NCI-H1092 (cell line): ENCODE measurements at places on chromosomes 7 and 10.
A peak's percentile ranks its signal among the peaks of the same experiment; 100 is the strongest.

GRCh38 chr7:149715476-149715875, 57.9 kb downstream of the ZNF467 start:
- DNase-seq: no peak

GRCh38 chr7:129952086-129952652, 591 bp downstream of the UBE2H start:
- no peak for DNase-seq

GRCh38 chr7:106561666-106562411, 99.1 kb downstream of the CCDC71L start:
- DNase-seq: no peak

- DNase-seq: no peak
Observed at GRCh38 chr10:62456611-62457101, 82.5 kb downstream of the ZNF365 start.

DNA sequence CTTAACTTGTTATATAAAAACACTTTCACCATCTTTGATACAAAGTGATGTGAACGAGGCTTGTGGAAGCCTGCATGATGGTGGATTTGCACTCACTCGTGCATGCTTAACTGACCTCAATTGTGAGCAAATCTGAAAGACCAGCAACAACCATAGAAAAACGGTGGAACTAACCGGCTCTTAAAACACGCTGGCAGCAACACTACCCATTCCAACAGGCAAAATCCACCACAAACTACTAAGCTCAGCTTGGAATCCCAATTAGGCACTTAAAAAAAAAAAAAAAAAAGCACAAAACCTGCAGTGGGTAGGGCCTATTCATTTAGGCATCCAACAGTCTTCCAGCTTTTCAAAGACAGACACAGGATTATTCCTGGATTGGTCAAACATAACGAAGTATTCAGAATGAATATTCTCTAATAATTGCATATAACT, 1.8 kb downstream of the GDI2 start:
- DNase-seq: no peak

DNA sequence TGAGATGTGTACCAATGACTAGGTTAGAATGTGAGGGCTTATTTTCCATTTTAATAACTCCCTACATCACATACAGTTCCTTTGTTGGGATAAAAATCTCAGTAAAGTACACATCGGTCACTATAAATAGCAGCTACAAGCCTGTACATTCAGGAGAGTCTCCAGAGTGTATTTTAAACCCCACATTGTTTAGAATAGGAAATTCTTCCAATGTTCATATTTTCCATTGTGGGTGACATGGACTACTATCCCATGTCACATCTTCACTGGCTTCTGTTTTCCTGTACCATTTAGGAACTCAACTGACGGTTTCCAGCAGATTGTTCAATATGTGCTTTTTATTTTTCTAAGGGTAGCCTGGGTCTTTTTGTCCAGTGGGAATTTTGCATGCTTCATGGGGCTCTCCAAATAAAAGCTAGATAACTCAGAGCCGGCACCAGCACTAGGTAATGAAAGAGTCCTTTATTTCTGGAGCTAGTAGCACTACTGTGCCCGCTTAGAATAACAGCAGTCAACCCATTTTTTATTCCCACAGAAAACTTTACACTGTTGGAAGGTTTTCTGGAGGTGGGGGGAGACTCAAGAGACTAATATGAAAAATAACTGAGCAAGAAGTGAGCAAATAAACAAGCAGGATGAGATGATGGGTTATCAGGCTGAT, 100.5 kb downstream of the CALD1 start:
- DNase-seq: no peak

DNA sequence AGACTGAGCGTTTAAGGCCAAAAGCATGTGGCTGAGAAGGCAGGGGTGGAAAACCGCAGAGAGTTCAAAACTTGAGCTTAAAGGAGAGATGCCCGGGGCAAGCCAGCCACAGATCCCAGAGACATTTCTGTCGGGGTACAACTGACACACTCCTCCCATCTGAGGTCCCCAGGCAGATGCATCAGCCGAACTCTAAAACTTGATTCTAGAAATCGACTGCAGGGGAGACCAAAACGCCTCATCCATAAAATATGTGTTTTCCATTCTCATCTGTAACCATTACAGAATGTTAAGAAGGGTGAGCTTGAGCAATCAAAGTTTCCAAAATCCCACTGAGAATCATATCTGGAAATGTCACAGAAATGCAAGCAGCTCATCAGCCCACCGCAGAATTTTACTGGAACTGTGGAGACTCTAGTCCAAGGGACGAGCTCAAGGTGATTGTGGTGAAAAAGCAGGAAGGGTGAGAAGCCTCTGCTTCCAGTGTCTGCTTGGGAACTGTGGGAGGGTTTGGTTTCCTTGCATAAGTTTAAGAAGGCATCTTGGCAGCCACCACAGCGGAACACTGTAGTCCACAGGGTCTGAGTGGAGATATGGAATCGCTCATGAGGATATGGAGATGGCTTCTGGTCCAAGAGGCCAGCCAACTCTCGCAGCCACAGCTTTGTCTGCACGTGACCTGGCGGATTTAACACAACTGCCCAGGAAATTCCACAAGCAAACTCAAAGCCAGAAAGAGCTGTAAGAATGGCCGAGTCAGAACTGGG, 249.2 kb downstream of the SFMBT2 start:
- DNase-seq: no peak

- DNase-seq: no peak
Observed at GRCh38 chr7:2299131-2299829, 15.0 kb downstream of the SNX8 start.

- no peak for DNase-seq
Observed at GRCh38 chr7:29116361-29117200, 29.8 kb downstream of the CPVL start.

DNA sequence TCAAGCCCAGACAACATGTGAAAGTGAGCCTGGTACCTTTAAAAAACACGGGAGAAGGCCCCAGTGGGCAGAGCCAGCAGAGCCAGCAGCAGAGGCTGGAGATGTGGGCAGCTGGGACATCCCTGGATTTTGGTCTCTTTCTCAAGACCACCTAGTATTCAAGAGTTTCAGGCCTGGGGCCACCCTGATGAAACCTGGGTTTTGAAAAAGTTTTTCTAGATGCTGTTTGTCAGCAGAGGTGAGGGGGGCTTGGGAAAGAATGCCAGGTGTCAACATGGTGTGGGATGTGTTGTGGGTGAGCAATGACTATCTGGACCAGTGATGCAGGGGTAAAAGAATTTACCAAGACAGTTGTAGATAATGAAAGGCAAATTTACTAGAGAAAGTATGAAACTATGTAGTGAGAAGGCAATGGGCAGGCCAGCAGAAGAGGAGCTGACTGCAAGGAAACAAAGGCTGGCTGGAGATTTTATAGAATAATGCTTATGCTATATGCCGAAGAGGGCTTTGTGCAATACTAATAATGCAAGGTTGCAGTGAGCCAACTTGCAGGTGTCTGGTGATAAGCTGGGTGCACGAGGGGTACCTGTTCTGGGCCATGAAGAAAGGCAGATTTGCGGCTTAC, 28.1 kb upstream of the PLEKHA1 start:
- DNase-seq: no peak

DNA sequence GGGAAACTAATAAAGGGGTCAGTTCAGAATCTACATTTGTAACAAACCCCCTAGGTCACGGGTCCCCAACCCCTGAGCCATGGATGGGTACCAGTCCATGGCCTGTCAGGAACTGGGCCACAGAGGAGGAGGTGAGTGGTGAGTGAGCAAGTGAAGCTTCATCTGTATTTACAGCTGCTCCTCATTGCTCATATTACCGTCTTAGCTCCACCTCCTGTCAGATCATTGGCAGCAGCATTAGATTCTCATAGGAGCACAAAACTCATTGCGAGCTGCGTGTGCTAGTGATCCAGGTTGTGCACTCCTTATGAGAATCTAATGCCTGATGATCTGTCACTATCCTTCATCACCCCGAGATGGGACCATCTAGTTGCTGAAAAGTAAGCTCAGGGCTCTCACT, 88.4 kb upstream of the MPP7 start:
- no peak for DNase-seq

DNA sequence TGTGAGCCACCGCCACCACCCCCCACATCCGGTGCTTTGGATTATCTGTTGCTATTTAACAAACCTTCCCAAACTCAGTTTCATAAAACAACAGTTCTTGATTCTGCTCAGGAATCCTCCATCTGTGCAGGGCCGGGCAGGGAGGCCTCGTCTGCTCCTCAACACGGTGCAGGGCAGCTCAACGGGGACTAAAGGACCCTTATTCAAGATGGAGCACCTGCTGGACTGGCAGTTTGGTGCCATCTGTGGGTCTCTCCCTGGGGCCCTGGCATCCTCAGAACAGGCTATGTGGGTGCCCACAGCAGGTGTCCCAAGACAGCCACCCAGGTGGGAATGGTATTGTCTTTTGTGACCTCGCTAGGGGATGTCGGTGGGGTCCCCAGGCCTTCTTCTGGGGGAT, 31.0 kb upstream of the ELFN1 start:
- DNase-seq: no peak

DNA sequence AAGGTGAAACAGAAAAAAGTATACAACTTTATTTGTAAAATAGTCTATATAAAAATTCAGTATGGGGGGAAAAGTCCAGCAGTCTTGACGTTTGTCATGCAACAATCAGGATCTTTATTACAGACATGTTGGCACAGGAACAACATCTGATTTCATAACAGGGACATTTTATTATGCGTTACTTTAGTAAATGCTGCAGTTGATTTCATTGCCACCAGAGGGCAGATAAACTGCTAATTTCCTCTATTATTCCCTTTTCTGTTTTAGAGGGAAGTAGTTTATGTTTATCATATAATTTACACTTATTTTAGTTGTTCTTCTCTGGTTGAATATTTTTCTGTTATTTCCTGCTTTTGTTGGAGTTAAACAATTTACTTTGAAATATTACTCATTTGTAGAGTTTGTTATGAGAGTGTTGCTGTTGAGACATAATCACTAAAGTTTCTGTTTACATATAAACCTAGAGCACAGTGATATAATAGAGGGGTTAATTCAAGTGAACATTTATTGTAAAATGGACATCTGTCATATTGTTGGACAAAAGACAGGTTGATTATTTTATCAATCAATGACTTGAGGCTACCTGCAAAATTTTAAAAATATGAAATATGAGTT, 3.3 kb downstream of the PLXDC2 start:
- DNase-seq: no peak

- no peak for DNase-seq
Observed at GRCh38 chr7:102966465-102966864, 53.7 kb downstream of the LRRC17 start.

- DNase-seq: no peak
Observed at GRCh38 chr10:75191821-75192568, 18.6 kb upstream of the VDAC2 start.

- no peak for DNase-seq
Observed at GRCh38 chr10:97550336-97551149, 22.0 kb upstream of the ANKRD2 start.

DNA sequence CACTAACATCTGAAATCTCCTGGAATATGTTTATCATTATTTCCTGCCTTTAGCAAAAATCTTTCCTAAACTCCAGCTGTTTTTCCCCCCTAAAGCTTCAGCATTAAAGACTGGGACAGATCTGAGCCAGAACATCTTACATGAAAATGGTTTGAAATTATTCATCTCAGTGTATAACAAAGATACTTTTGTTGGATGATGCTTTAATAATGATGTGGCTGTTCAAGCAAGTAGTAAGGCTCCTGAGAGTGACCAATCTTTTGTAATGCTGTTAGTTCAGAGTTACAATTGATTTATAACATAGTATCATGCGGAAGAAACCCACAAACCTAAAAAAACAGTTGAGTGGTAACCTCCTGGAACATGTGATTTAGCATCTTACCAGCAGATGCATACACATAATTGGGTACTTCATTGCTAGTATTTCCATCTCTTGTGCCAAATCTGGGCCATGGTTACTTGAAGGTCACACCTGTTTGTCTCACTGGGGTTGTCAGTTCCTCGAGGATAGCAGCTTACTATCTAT, 1.5 kb downstream of the BZW2 start:
- peak; percentile 5 for DNase-seq

DNA sequence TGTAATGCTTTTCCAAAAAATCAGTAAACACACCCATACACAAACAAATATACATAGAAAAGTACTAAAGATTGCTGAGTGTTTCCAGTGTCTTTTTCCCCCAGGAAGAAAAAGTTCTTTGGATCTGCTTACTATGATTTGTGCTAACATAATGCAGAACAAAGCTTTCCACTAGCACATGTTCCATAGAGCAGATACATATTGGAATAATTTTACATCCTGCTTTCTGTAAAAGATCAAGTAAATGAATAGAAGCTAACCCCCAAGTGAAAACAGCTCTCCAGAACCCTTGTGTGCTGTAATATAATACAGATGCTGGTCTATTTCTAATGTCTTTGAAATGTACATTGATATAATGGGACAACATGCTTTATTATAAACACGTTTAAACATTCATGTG, 125.5 kb downstream of the PON1 start:
- no peak for DNase-seq

DNA sequence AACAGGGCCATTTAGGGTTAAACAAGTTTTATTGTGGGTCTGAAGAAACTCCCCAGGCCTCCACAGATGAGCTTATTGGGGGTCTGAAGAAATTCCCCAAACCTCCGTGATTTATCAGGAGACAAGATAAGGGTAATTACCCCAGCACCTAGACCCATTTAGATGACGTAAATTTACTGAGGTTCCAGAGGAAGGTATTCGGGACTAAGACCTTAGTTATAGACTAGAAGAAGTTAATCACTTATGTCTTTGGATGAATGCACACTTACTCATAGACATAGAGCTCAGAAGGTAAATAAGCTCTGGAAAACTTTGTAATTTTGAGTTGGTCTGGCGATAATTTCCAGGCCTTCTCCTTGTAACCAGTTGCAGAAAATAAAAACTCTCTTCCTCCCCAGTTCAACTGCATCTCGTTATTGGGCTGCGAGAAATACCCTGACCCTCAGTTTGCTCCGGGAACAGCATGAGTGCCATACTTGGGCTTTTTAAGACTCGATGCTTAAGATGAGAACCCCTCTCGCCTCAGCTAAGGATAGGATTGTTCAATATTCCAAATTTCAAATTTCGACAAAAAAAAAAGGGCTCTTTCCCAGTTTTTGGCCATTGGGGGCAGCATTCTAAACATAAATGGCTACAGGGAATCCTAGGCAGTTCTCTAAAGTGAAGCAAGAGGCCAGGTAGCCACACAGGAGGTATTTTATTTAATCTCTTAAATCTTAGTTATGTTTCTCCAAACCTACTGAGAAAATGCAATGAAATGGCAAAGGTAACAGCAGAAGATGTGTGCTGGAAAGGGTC, 74.7 kb upstream of the PFKP start:
- no peak for DNase-seq

GRCh38 chr7:1020849-1021251, 23.5 kb upstream of the GPR146 start:
- DNase-seq: no peak

DNA sequence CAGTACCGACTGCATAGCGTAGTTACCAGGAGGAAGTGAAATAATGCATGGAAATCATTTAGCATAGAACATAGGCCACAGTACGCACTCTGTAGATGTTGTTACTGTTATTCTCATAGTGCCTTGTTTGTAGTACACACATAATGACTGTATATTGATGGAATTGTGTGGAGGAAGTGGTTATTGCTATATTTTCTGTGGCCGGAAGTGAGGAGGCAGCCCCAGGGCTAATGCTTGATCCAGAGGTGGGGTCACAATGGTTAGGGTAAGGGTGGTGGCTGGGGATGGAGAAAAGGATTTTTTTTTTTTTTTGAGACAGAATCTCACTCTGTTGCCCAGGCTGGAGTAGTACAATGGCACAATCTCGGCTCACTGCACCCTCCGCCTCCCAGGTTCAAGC, 4.5 kb upstream of the MGAM start:
- no peak for DNase-seq
